ENCODE measurements at places on chromosomes 11 and 22. TPM values are rescaled to one million over a fixed set of nuclear protein-coding genes. Genes with fewer than 3 reads are reported as not detected.

GRCh38 chr11:96109331-96110030 lies 185.6 kb upstream of the MTMR2 start:
- peak; percentile 25 for DNase-seq

GRCh38 chr11:802018-802617 lies 2.9 kb downstream of the PIDD1 start:
- DNase-seq = no peak

DNA sequence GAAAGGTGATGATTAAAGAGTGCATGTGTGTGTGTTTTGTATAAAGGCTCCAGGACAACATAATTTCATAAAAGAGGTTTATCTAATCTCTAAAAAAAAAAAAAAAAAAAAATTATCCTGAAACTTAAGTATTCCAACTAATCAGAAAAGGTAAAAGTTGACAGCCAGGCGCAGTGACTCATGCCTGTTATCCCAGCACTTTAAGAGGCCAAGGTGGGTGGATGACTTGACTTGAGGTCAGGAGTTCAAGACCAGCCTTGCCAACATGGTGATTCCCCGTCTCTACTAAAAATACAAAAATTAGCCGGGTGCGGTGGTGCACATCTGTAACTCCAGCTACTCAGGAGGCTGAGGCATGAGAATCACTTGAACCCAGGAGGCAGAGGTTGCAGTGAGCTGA lies 632.7 kb upstream of the CHORDC1 start:
- no peak for DNase-seq

DNA sequence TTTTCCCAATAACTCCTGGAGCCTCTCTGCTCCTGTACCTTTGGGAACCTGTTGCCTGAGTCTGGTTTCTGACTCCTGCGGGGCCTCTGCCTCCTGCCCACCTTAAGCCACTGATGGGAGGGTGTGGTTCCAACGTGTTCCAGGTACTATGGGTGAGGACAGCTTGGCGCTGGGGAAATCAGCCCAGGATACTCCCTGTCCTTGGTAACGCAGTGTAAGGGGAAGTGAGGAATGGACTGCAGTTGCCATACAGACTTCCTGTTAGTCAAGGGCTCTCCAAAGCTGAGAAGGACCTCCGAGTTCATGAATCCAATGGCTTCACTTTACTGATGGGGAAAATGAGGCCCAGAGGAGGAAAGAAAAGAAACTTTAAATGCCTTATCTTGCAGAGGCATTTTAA lies 1.2 kb upstream of the MARK2 start:
- DNase-seq = no peak

GRCh38 chr11:102575012-102575411 lies 44.5 kb upstream of the MMP7 start:
- DNase-seq = no peak

GRCh38 chr11:77547863-77548551 lies 41.7 kb upstream of the AQP11 start:
- DNase-seq = peak; percentile 82

Gene ACRV1
- polyA plus RNA-seq = 0.27 TPM

Gene OOSP4B
- not detected for polyA plus RNA-seq

Gene DDTL
- polyA plus RNA-seq = 11.2 TPM

Gene RBM4B
- 38.9 TPM for polyA plus RNA-seq

Gene TCF20
- polyA plus RNA-seq = 30.5 TPM

Gene NUDT8
- 14.6 TPM for polyA plus RNA-seq

Gene FOLH1
- polyA plus RNA-seq = 322 TPM
